ENCODE measurements at places on chromosomes 13 and 19.

DNA sequence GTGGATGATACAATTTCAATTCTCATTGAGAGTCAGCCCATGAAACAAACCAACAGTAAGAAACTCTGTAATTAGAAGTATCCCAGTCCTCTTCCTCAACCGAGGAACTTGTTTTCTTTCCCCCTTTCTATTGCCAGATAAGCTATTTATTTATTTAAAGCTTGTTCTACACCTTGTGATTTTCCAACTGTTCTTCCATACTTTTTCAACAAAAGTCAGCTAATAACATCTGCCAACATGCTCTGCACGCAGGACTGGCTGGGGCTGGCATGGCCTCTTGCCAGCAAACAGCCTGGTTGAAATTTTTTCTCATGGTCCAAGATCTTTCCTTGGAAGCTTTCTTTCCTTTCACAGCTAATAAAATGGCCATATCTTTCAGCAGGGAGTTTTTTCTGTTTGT, 2.9 kb upstream of the IRS2 start:
- no peak for DNase-seq

DNA sequence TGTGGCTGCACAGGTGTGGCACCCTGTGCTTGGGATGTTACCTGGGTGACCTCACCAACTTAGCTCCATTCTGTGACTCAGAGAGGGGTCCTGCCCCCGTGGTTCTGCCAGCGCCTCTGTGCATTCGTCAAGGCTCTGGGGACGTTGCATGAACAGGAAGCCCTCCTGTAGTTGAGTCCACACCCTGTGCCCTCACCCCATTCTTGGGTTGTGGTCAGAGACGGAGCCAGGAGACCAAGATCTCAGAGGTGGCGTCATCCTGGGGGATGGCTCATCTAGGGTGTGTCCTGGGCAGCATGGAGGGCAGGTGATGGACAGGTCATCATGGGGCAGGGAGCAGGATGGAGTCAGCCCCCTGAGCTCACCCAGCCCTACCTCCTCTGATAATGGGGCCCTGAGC, 2.5 kb downstream of the COX6B2 start:
- no peak for DNase-seq

- peak; percentile 72 for DNase-seq
These were observed 32.0 kb upstream of the EPHX3 start for GRCh38 chr19:15264061-15264932.

- no peak for DNase-seq
These were observed 477 bp downstream of the LNX2 start for GRCh38 chr13:27619728-27620376.

GRCh38 chr13:22447132-22447886, 733.5 kb upstream of the SGCG start:
- no peak for DNase-seq

DNA sequence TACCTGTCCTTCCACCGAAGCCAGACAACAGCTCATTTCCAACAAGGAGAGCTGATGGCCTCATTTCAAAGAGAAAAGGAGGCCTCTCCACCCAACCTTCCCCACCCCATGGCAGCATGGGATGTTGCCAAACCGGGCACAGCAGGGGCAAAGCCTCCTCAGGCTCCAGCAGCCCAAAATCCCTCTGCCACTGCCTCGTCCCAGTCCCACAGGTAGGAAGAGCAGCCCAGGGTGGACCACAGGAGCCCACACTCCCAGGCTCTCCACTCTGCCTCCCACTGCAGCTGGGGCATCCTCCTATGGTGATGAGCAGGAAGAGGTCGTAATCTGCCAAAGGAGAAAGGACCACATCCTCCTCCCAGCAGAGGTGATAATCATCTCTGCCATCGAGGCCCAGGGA, 50.9 kb downstream of the PEPD start:
- no peak for DNase-seq

DNA sequence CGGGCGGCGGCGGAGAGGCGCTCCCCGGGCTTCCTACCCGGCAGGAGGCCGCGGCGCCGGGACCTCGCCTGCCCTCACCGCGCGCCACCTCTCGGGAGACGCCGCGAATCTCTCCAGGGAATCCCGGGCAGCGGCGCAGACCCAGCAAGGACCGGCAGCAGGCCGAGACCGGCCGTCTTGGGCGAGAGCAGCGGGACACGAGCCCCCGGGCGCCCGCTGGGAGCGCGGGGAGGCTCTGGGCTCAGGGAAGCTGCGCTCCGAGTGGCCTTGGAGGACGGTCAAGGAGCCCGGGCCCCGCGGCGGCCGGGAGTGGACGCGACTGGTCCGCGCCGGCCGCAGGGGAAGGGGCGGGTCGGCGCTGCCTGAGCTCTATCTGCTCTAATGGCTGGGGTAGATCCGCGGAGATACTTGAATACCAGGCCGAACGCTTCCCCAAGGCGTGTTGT, 14.7 kb downstream of the CDX2 start:
- DNase-seq = no peak

Data from T-helper 17 cell (primary cell).